AG08396 (cell line): ENCODE measurements at places on chromosomes 13 and 19.
A peak's percentile ranks its signal among the peaks of the same experiment; 100 is the strongest.

DNA sequence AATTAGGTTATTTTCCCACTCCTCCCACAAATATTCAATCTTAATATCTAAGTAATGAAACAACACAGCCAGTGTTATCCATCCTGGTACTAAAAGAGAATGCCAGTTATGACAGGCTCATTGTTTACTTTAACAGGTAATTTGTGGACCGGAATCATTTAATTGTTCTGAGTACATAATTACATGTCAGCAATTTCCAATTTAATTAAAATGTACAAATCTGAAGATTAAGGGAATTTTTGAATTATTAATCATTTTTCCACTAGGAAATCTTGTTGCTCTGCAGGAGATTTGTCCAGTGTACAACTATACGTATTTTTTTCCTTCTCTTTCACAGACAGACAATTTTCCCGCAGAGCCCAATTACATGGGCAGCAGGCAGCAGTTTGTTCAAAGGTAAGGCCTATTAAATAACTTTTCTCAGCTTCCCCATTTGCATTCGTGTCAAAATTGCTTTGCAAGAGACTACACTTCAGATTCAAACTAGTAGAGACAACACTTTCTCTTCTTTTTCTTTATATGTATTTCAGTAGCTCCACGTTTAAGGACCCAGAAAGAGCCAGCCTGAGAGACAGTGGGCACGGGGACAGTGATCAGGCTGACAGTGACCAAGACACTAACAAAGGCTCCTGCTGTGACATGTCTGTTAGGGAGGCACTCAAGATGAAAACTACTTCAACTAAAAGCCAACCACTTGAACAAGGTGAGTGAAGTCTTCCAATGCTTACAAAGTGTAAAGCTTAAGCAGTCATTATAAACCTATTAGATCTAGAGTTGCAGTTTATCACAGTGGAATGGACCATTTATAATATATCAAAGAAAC is 34.8 kb downstream of the PCDH17 start:
- no peak for DNase-seq

DNA sequence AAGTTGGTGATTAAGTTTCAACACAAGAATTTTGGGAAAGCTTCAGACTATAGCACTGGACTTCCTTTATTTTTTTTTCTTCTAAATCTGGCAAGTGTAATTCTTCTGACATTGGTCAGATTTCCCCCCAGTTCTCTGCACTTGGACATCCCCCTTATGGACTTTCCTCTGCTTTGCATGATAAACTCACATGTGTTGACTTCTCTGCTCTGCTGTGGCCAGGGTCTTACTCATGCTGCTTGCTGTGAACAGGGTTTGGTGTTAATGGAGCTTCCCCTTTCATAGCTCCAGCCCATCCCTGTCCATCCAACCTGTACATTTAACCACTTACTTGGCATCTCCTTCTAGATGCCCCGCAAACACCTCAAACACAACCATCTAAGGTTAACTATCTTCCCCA is 70.5 kb upstream of the SPATA13 start:
- DNase-seq, result no peak

DNA sequence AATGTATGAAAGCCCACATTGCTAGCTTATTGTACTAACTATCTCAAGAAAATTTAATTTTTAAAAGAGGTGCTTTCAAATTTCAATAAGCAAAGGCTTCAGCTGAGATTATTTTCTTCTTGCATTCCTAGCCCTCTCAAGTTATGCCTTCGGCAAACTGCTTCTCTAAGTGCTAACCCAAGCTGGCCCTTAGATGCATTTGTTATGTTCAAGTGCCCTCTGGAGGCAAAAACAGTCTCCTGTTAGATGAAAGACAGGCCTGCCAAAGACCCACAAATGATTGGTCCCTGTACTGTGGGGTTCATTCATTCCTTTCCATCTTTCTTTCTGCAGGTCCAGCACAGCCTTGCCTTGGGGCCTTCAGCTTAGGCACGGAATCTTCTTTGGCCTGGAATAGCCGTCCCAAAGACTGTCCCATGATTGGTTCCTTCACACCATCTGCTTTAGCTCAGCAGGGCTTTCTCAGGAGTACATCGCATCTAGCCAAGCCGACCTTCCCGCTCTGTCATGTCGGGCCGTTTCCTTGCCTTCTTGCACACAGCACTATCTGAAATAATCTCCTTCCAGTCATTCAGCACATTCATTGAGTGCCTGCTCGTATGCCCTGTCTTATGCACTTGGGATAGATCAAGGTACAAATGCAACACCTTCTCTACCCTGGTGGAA is 26.4 kb upstream of the TPTE2 start:
- peak; percentile 34 for DNase-seq

DNA sequence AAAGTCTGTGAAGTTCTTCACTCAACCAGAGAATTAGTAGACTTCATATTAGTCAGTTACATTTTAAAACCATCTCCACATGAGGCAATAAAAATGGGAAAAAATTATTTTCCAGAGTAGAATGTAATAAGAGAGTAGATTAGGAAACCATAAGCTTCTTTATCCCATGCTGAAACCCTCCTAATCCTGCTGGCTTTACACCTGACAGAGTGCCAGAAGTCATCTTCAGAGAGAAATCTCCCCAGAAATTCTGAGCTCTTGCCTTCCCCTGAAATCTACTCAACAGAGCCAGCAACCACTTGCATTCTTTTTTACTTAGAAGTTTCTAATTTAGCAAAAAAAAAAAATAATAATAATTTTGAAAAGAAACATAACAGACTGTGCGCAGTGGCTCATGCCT is 279.9 kb downstream of the NHLRC3 start:
- DNase-seq, result no peak

GRCh38 chr13:93279982-93280381 is 53.4 kb downstream of the GPC6 start:
- DNase-seq, result no peak

- DNase-seq, result no peak
These were observed 452.6 kb downstream of the DIAPH3 start for GRCh38 chr13:59710996-59711701.

DNA sequence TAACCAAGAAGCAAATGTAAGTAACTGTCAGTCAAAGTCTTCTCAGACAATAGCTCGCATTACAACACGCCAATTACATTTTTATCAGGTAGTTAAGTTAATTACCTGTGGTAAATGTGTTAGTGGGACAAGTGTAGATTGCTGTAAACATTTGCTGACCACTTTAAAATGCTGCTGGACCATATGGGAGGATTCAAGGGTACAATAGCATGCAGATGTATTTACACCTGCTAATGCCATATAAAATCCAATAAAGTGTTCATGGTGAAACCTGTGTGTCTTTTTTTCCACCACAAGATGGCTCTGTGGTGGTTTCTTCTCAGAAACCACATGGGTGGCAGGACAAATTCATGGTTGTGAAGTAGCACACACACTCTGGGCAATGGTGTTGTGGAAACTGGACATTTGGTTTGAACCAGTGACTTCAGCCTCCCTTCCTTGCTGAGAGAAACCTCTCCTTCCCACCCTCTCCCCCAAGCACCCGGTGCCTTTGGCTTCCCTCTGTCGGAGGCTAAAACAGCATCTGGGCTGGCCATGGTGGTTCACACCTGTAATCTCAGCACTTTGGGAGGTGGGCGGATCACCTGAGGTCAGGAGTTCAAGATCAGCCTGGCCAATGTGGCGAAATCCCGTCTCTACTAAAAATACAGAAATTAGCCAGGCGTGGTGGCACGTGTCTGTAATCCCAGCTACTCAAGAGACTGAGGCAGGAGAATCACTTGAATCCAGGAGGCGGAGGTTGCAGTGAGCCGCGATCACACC is 18.1 kb upstream of the GTF3A start:
- peak; percentile 57 for DNase-seq

GRCh38 chr13:20074966-20075365 is 85.9 kb downstream of the GJA3 start:
- no peak for DNase-seq

- peak; percentile 61 for DNase-seq
These were observed 181.0 kb upstream of the GPR12 start for GRCh38 chr13:26941345-26942174.

DNA sequence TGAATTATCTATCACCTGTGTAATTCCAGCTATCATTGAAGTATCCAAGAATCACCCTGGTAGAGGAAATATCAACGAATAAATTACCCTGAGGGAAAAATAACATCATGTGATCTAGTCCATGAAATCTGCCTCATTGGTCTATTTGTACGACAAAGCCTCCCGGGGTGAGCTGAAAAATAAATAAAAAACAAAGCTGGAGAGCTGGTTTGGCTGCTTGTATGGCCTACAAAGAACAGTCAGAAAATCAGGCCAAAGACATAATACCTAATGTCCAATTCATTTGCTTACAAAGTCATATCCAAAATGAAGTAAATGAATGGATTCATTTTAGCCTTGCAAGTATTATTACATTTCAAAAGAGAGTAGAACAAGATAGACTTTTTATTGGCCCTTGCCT is 449.9 kb downstream of the KLF12 start:
- no peak for DNase-seq

- DNase-seq, result no peak
These were observed 43.6 kb downstream of the STOML3 start for GRCh38 chr13:38947054-38947453.

DNA sequence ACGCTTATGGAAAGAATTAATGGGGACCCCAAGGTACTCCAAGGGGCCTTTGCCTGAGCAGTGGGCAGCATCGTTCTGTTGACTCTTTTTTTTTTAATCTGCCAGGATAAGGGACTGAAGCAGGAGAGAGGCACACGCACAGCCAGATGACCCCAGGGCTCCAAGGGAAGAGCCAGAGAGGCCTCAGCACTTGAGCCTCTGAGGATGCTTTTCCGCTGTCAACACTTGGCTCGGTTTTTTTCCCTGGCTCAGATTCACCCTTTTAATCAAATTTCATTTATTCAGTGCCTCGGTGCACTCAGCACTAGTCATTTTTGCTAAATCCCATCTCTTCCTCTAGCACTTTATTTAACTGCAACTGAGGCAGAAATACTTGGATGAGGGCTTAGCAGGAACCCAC is 226.3 kb downstream of the FGF9 start:
- DNase-seq, result no peak

- no peak for DNase-seq
These were observed 83.2 kb downstream of the PTPRS start for GRCh38 chr19:5257155-5258045.

DNA sequence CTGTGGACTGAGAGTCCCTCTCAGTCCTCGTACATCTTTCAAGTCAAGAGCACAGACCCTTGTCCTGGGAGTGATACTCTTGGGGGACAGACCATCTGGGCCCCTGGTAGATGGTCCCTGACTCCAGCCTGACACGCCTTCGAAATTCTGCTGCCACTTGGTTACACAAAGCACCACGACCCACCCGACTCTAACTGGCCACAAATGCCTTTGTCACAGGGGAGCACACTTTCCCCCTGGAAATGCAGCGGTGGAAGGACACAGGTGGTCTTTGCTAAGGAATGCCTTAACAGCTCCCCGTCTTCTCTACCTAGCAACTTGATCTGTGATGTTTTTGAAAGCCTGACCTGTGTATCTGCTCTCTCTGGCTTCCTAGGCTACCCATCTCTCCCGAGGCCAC is 13.8 kb upstream of the DHRS12 start:
- DNase-seq, result no peak

DNA sequence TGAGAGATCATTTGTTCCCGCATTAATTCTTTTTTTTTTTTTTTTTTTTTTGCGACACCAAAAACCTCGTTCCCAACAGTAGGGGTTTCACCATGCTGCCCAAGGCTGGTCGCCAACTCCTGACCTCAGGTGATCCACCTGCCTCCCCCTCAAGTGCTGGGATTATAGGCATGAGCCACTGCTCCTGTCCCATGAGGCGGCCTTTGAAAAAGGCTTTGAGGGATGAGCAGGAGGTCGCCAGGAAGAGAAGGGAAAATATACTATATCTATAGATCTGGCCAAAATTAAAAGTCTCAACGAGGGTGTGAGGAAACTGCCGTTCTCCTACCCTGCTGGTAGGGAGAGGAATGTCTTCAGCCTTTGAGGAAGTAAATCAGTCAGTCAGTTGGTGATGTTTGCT is 26.2 kb downstream of the ZNF473 start:
- DNase-seq, result no peak

GRCh38 chr19:41734585-41734984 is 20.7 kb upstream of the CEACAM6 start:
- DNase-seq, result no peak

DNA sequence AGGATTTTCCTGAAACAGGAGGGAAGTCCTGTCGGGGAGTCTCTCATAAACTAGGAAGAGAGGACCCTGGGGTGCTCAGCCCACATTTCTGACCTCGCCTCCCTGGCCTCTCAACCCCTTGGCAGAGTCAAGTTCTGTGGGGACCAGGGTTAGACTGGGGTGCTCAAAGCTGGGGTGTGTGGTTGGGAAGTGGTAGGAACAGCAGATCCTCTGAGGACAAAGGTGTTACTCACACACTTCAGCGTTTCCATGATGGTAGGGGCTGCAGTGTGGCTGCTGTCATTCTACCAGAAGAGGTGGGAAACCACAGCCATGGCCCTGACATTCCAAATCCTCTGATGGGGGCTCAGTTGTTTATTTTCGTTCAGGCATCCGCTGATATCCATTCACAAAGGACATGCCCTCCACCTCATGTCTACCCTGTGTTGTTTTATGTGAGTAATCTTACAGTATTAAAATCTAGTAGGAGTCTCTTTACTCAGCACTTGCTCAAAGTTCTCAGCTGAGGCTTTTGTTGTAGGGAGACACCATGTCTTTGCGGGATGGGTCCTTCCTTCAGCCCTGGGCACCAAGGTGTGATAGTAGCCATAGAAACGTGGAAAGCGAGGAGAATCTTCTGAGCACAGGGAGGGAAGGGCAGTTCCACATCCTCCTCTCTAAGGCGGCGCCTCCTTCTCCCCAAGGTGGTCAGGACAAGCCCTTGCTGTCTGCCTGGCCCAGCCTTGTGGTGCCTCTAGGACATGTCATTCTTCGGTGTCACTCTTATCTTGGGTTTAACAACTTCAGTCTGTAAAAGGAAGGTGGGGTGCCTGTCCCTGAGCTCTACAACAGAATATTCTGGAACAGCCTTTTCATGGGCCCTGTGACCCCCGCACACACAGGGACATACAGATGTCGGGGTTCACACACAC is 1.5 kb downstream of the KIR2DL3 start:
- no peak for DNase-seq

DNA sequence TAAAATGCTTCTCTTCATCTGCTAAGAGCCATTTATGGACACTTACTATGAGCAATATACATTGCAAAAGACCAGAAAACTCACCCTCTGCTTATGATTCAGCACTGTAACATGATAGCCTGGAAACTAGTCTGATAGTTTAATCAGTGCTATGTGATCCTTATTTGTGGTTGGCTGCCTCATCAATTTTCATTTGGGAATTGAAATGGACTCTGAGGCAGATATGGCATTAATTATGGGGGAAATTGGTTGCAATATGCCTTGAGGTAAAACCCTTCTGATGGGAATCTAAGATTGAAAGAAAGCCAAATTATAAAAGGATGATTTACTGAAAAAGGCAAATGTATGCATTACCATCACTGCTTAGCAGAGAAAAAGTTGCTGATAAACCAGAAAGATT is 33.5 kb downstream of the FAM216B start:
- peak; percentile 42 for DNase-seq

- peak; percentile 13 for DNase-seq
These were observed 3.5 kb downstream of the LGALS7B start for GRCh38 chr19:38792250-38793111.

GRCh38 chr13:61761690-61762089 is 346.0 kb upstream of the PCDH20 start:
- DNase-seq, result no peak

- no peak for DNase-seq
These were observed 1512.0 kb downstream of the SLITRK1 start for GRCh38 chr13:82370316-82370715.

- no peak for DNase-seq
These were observed 931.6 kb upstream of the MIR17HG start for GRCh38 chr13:90415902-90416301.
